ENCODE measurements at places on chromosomes 4 and X.

GRCh38 chr4:38322714-38323113 lies 341.3 kb upstream of the KLF3 start:
- no peak for DNase-seq

DNA sequence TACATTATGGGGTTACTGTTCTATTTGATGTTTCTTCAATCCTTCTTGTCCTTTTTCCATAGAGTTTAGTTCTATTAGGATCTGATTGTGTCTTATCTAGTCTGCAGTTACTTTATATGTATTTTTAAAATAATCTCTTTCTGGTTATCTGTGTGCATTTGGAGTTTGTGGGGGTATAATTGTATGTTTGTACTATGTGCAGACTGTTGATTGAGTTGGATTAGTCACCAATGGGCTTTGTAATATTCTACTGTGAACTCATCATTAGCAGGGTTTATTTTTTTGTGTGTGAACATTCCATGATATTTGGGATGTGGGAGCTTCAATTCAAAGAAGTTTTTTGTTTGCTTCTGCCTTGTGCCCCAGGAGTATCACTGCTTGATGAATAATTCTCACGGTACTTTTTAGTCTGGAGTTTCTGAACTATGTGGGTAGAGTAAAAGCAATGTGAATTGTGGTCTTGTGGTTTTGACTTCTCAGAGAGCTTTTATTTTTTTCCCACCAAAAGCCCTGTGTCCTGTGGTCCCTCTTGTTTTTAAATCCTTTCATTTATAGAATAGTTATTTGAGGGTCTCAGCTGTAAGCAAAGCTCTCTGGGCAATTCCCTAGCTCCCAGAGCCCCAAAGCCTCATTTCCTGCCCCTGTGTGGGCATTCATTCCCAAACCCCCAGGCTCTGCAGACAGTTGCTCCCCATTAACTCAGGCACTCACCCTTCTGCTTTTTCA lies 127.8 kb downstream of the PHKA2 start:
- peak; percentile 58 for DNase-seq

- no peak for DNase-seq
Observed at GRCh38 chr4:5446595-5447226, 261.6 kb downstream of the EVC2 start.

- DNase-seq = no peak
Observed at GRCh38 chr4:154606728-154607723, 5.4 kb downstream of the FGG start.

All from Jurkat, Clone E6-1 (cell line).